ENCODE measurements at places on chromosomes 2 and 18.
A peak's percentile ranks its signal among the peaks of the same experiment; 100 is the strongest.

- no peak overlapping the region for H3K4me3 ChIP-seq
- no peaks in the 10 kb centered on the region for H3K27me3 ChIP-seq
- no peaks in the 10 kb centered on the region for H3K4me1 ChIP-seq
- DNase-seq, result no peak
- H3K36me3 ChIP-seq, result no peaks in the 10 kb centered on the region
Observed at GRCh38 chr2:157376041-157376440, 50.4 kb upstream of the ERMN start.

GRCh38 chr18:80157708-80158343 lies 48.8 kb downstream of the ADNP2 start:
- peaks cover 10% of the 10 kb centered on the region for H3K27me3 ChIP-seq
- no peaks in the 10 kb centered on the region for H3K36me3 ChIP-seq
- H3K4me3 ChIP-seq, result no peak overlapping the region
- peak; percentile 84 for DNase-seq
- H3K27ac ChIP-seq, result no peak overlapping the region

DNA sequence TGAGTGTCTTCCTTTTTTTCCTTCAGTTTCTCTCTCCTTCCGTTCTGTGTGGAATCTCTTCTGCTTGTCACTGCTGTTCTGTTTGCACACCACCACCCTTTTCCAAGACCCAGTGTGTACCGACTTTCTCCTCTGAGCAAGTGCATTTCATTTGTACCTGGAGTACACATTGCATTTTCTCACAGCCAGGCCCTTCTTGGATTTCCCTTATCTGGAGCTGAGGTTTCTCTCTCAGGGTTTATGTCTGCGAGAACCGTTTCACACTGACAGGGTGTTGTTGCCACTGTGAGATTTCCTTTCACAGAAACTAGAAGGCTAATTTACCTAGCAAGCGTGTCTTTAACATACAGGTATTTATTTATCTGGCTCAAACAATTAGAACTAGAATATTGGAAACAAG lies 26.2 kb downstream of the NCOA1 start:
- H3K27me3 ChIP-seq, result no peaks in the 10 kb centered on the region
- no peaks in the 10 kb centered on the region for H3K36me3 ChIP-seq
- no peak overlapping the region for H3K27ac ChIP-seq
- DNase-seq, result no peak
- H3K4me3 ChIP-seq, result no peak overlapping the region

DNA sequence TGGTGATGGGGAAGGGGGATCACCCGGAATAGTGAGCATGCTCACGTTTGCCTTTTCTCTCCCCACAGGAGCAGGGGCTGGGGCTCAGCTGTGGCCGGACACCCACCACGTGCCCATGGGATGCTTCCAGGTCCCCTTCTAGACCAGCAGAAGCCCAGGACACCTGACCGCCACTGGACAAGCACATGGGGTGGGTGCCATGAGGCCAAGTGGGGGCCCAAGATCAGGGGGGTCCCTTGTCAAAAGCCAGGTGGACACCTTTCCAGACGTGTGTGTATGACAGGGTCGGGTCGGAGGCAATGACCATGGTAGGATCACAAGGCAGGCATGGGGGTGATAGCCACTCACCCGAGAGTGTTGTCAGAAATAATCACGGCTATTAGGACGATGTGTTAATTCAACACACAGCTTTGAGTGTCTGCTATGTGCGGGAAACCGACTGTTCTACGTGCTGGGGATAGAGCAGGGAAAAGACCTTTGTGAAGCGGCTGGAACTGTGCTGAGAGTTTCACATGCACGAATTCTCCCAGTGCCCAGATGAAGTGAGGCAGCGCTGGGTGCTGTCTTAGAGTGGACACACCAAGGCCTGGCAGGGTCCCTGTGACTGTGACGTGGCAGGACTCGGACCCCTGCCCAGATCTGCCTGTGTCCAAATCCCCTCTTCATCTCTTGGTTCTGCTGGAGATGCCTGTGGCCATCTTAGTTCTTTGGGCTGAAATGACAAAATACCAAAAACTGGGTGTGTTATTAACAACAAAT lies 244.7 kb downstream of the NDUFA10 start:
- H3K27ac ChIP-seq, result no peak overlapping the region
- peak; percentile 56 for DNase-seq
- H3K36me3 ChIP-seq, result no peaks in the 10 kb centered on the region

DNA sequence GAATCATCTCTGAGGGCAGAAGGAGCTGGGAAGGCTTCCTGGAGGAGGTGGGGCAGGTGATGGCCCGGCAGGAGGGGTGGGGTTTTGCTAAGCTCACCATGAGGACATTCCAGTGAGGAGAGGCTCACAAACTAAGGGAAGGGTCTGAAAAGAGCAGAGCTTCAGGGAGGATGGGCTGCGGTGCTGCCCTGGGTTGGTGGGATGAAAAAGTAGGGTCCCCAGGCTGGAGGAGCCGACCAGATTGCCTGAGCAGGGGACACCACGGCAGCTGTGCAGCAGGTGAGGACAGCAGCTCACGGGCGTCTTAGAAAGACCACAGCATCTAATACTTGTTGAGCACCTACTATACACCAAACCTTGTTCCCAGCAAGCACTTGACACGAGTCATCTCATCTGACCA lies 82.2 kb downstream of the DYSF start:
- H3K4me1 ChIP-seq, result no peaks in the 10 kb centered on the region
- no peak overlapping the region for H3K4me3 ChIP-seq
- peak; percentile 29 for DNase-seq
- no peaks in the 10 kb centered on the region for H3K27me3 ChIP-seq
- peaks cover 30% of the 10 kb centered on the region for H3K36me3 ChIP-seq

GRCh38 chr18:27964811-27965210 lies 212.1 kb downstream of the CDH2 start:
- no peaks in the 10 kb centered on the region for H3K36me3 ChIP-seq
- H3K27me3 ChIP-seq, result no peaks in the 10 kb centered on the region
- H3K4me1 ChIP-seq, result no peaks in the 10 kb centered on the region
- DNase-seq, result no peak
- no peak overlapping the region for H3K27ac ChIP-seq
- no peak overlapping the region for H3K4me3 ChIP-seq

GRCh38 chr2:42009657-42010580 lies 37.9 kb upstream of the PKDCC start:
- H3K4me1 ChIP-seq, result no peaks in the 10 kb centered on the region
- H3K27me3 ChIP-seq, result no peaks in the 10 kb centered on the region
- DNase-seq, result no peak
- H3K27ac ChIP-seq, result no peak overlapping the region
- no peaks in the 10 kb centered on the region for H3K36me3 ChIP-seq
- peak overlapping the region; percentile 15 for H3K4me3 ChIP-seq

DNA sequence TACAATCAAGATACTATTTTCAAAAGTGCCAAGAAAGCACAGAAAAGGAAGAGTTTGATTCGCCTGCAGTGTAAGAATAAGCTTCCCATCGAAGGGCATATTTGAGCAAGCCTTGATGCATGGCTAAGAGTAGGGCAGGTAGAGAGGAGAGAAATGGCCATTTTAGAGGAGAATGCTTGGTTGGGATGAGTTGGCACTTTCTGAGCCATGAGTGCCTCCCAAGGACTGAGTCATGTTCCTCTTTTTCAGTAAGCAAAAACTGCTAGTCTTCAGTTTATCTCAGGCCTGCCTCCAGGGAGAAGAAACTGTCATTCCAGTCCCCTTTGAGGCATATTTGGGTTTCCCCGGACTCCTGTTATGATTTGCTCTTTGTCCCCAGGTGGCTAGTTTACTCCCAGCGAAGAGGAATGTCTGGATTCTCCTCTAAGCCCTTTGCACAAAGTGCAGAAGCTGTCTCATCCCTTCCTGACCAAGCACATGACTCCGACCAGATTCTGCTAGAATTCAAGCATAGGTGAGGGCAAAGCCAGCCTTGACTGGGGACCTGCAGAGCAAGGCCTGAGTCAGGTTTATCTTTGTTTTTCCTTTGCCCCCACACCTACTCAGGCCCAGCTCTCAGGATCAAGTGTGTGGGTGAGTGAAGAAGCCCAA lies 115.2 kb downstream of the TTC32 start:
- H3K27ac ChIP-seq, result no peak overlapping the region
- H3K4me1 ChIP-seq, result peaks cover 6% of the 10 kb centered on the region
- no peaks in the 10 kb centered on the region for H3K36me3 ChIP-seq
- no peak overlapping the region for H3K4me3 ChIP-seq
- DNase-seq, result no peak

- H3K27me3 ChIP-seq, result no peaks in the 10 kb centered on the region
- peaks cover 58% of the 10 kb centered on the region for H3K4me1 ChIP-seq
- DNase-seq, result peak; percentile 81
- no peak overlapping the region for H3K4me3 ChIP-seq
- peak overlapping the region; percentile 74 for H3K27ac ChIP-seq
Observed at GRCh38 chr2:173184031-173185004, 108.7 kb downstream of the MAP3K20 start.

DNA sequence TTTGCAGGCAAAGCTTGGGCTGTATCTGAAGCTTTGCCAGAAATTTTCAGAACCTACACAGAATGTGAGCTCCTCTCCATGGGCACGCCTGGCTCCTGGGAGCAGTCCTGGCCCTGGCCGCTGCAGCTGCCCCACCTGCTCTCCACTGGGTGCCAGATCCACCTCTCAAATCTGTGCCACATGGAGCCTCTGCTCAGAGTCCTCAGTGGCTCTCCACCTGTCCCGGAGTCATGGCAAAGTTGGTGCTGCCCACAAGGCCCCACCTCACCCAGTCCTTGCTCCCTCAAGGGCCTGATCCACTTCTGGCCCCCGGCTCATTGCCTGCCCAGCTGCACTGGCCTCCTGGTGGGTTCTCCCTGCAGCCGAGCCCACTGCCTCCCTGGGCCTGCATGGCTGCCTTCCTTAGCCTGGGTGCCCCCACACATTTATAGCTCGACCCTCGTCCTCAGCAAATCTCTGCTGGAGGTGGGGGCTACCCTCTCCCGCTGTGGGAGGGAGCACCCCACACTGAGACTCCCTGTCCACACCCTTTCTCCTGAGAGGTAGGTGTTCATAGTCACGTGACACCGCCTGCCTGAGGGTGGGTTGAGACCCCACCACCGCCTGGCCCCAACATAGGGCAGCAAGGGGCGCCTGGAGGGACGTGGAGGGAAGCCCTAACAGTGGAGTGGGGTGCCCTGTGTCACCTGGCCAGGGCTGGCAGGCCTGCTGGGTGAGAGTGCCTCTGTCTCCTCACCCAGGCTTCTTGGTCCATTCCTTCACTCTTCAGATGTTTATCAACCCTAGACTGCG lies 224.1 kb downstream of the SH3RF3 start:
- H3K27ac ChIP-seq, result no peak overlapping the region
- H3K27me3 ChIP-seq, result no peaks in the 10 kb centered on the region
- peaks cover 33% of the 10 kb centered on the region for H3K4me1 ChIP-seq
- no peaks in the 10 kb centered on the region for H3K36me3 ChIP-seq
- DNase-seq, result no peak
- no peak overlapping the region for H3K4me3 ChIP-seq

DNA sequence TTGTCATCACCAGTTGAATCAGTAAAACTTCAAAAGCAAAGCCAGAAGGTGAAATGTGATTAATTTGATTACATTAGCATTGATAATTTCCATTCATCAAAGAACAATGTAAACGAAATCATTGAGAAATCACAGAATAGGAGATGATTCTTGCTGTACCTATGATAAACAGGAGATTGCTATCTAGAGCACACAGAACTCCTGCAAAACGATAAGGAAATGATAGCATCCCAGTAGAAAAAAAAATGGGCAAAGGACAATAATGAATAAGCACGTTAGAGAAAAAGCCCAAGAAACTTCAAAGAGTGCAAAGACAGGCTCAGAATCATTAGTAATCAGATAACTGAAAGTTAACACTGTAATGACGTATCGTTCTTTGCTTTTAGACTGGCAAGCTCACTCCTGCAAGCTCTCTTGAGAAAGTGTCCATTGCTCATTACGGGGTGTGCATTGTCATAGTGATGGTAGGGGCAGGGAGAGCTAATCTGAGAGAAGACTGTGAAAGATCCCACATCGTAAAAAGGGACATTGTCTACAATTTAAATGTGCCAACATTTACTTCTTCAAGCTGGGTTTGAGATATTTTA lies 143.6 kb downstream of the SPP2 start:
- no peak for DNase-seq
- H3K4me3 ChIP-seq, result no peak overlapping the region
- no peaks in the 10 kb centered on the region for H3K27me3 ChIP-seq
- H3K36me3 ChIP-seq, result no peaks in the 10 kb centered on the region
